ENCODE measurements at places on chromosomes 4 and X.
A peak's percentile ranks its signal among the peaks of the same experiment; 100 is the strongest.

DNA sequence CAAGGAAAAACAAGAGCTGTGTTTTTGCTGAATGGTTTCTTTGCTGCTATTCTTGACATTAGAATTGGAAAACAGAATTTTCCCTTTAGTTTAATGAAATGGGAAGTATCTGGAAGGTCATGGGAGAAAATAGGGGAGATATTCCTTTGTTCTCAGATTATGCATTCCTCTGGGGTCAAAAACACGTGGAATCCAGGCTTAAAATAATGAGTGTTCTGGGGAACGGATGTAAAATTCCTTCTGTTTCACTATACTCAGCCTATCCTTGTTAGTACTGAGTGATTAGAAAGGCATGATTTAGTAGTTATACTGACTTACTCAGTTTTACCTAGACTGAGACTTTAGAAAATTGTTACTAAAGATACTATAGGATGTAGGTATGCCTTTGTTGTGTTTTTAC, 107.3 kb downstream of the ARHGAP10 start:
- no peak for DNase-seq

GRCh38 chr4:158710814-158711213, 12.4 kb downstream of the PPID start:
- DNase-seq: peak; percentile 14

- peak; percentile 8 for DNase-seq
Observed at GRCh38 chrX:153600032-153600373, 1.1 kb upstream of the CCNQ start.

DNA sequence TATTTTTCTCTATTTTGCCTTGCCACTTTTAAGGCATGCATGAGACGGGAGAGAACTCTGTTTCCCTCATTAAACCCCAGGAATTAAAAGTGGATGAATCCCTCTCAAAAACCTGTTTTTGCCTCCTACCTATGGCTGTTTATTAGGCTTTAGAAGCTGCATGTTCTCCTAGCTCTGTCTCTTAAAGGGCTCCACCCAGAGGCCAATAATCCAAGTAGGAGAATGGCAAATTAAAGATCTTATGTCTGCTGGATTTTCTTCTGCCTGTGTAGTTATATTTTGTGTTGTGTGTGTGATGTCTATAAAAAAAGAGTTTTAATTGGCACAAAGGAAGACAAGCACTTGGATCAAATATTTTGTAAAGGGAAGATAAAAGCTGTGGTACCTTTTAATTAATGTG, 32.4 kb downstream of the MAGEC1 start:
- peak; percentile 26 for DNase-seq

DNA sequence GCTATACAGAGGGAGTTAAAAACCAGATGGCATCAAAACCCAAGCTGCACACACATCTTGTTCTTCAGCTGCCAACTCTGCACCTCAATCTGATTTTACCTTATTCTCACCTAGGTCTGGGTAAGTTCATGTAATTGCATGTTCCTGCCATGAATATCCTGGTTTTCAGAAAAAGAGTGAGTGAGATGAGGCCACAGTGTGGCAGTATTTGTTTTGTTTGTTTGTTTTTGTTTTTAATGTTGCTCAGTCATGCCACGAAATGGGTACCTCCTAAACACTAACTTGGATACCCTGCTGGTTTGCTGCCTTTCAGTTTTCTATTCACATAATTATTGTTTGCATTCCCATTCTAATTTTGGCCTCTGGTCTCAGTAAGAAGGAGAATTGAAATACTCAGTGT, 22.5 kb downstream of the TMEM164 start:
- no peak for DNase-seq

DNA sequence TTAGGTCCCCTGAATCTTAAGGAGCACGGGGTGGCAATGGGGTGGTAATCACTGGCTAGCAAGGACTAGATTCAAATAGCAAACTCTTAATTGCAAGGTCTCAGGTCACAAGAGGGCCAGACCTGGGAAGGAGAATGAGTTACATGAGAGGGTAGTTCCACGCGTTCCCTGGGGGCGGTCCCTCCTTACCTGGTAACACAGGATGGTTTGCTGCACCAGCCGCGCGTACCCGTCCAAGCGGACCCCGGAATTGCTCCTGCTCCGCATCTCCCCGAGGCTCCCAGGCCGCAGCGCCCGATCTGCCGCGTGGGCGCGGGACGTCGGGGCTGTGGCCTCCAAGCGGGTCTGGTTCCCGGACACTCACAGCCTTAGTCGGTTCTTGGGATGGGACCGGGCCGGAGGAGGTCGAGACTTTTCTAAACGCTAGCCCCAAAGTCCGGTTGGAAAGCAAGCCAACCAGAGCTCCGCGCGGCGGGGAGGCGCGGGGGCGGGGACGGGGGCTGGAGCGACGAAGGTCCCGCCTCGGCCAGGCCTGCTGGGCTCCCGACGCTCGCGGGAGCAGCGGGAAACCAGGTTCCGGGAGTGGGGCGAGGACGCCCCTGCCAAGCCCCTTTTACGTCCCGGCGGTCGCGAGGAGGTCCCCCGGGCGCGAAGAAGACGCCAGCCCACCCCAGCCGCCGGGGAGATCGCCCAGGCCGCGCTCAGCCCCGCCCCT, at the start of gene PHKA2:
Gene PHKA2 (minus strand): TSS at position 449 of the 715 bp plus-strand sequence. CDS start 182 bp downstream, at position 267.
- DNase-seq: peak; percentile 65

- no peak for DNase-seq
Observed at GRCh38 chr4:2073808-2074481, 14.8 kb downstream of the NAT8L start.

- no peak for DNase-seq
Observed at GRCh38 chr4:42673082-42673425, 16.1 kb upstream of the ATP8A1 start.

GRCh38 chr4:89658701-89659024, 178.3 kb downstream of the SNCA start:
- no peak for DNase-seq

DNA sequence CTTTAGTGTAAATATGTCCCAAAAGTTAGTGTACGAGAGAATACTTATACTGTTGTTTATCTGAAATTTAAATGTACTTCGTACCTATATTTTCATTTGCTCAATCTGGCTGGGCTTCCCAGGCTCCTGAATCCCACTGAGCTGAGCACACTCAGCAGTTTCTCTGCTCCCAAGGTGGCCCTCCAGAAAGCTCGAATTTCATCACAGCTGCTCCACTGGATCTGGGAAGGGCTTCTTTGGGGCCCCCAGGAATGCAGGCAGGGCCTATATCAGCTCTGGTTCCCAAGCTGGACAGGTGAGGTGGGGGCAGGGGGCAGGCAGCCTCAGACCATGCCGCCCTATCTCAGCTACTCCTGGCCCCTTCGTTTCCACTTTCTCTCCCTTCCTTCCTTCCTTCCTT, 1.5 kb upstream of the FATE1 start:
- DNase-seq: peak; percentile 5

DNA sequence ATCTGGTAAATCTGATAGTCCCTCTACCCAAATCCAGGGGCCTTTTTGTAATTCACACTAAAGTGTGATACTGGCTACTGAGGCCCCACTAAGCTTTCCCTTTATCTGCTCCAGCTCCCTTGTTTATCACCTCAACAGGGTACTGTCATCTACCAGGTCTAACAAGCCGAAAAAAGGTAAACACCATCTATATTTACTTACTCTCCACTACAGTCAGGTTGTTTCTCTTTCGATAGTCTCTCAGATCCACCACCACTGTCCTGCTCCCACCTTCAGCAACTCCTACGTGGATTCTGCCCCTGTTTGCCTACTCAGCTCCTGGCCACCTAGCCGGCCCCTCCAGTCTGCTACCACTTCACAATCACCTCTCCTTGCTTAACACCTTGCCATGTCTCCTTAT, 3.3 kb downstream of the ITIH6 start:
- peak; percentile 38 for DNase-seq

DNA sequence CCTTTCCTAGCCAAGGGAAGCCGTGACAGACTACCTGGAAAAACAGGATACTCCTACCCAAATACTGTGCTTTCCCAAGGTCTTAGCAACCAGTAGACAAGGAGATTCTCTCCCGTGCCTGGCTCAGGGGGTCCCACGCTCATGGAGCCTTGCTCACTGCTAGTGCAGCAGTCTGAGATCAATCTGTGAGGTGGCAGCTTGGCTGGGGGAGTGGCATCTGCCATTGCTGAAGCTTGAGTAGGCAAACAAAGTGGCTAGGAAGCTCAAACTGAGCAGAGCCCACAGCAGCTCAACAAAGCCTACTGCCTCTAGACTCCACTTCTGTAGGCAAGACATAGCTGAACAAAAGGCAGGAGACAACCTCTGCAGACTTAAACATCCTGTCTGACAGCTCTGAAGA, 177.1 kb downstream of the PARM1 start:
- no peak for DNase-seq

All from mesendoderm (in vitro differentiated cells).